Kidney (tissue), 22 donors: ENCODE measurements at places on chromosomes 13 and 19.

- DNase-seq, result no peak
- H3K27me3 ChIP-seq, result no peaks in the 10 kb centered on the region
- no peak overlapping the region for H3K4me3 ChIP-seq
- no peaks in the 10 kb centered on the region for H3K36me3 ChIP-seq
Observed at GRCh38 chr13:73416093-73416492, 357.3 kb downstream of the KLF5 start.

GRCh38 chr13:44819245-44819644 lies 170.0 kb downstream of the NUFIP1 start:
- H3K4me3 ChIP-seq, result no peak overlapping the region
- H3K27ac ChIP-seq, result no peak overlapping the region
- H3K36me3 ChIP-seq, result no peaks in the 10 kb centered on the region
- H3K4me1 ChIP-seq, result no peaks in the 10 kb centered on the region
- H3K27me3 ChIP-seq, result no peaks in the 10 kb centered on the region

- no peaks in the 10 kb centered on the region for H3K36me3 ChIP-seq
- no peaks in the 10 kb centered on the region for H3K4me1 ChIP-seq
- no peak overlapping the region for H3K4me3 ChIP-seq
- no peak for DNase-seq
- no peaks in the 10 kb centered on the region for H3K27me3 ChIP-seq
Observed at GRCh38 chr13:69551193-69551592, 556.4 kb upstream of the ATXN8OS start.

DNA sequence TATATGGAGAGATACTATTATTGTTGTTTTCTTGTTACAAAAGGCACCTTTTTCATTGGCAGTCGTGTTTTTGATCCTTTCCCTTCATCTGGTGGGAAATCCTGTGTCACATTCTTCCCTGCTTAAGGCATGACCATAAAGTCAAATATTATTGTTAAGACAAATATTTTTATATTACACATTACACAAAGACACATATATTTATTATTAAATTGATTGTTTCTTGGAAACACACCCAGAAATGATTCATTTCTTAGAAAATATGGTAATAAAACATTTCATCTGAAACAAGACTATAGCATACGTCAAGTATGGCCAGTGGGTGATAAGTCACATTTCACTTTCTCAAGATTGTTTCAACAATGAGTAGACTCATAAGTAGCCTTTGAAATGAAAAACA lies 77.3 kb downstream of the KCTD12 start:
- no peak overlapping the region for H3K4me3 ChIP-seq
- no peak overlapping the region for H3K27ac ChIP-seq
- H3K36me3 ChIP-seq, result no peaks in the 10 kb centered on the region
- no peaks in the 10 kb centered on the region for H3K27me3 ChIP-seq

DNA sequence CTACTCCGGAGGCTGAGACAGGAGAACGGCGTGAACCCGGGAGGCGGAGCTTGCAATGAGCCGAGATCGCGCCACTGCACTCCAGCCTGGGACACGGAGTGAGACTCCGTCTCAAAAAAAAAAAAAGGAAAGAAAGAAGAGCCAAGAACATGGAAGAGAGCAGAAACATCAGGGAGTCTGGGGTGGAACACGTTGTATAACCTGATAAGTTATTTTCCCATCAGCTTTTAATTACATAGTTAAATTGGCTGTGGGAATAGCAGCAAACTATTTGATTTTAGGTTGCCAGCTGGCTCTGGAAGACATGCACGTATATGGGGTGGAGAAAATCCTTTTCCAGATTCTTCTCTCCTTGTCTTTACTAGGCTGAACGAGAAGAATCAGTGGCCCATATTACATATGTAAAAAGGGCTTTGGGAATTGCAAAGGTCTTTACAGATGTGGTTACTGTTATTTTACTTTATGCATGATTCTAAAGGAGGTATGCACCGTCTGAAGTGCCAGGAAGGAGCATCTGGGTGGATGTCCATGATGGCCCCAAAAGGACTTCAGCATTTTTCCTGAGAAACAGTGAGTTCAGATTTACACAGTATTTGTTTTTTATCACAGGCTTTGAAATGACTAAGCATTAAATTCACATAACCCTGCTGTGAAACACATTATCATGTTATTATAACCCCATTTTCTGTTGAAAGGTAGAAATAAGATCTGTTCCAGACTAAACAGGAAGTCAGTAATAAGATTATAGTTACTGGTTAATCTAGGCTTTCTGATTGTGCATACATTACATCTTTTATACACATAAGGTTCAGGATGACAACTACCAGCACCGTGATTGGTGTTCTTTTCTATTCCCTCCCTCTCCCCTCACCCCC lies 4.6 kb upstream of the NAA16 start:
- no peak for DNase-seq
- H3K27ac ChIP-seq, result no peak overlapping the region
- no peak overlapping the region for H3K4me3 ChIP-seq
